ENCODE measurements at places on chromosomes 16 and 17.

GRCh38 chr17:16484445-16485175 is 7.4 kb downstream of the LRRC75A start:
- DNase-seq: no peak

GRCh38 chr17:37447641-37448040 is 41.0 kb downstream of the TADA2A start:
- no peak for DNase-seq

DNA sequence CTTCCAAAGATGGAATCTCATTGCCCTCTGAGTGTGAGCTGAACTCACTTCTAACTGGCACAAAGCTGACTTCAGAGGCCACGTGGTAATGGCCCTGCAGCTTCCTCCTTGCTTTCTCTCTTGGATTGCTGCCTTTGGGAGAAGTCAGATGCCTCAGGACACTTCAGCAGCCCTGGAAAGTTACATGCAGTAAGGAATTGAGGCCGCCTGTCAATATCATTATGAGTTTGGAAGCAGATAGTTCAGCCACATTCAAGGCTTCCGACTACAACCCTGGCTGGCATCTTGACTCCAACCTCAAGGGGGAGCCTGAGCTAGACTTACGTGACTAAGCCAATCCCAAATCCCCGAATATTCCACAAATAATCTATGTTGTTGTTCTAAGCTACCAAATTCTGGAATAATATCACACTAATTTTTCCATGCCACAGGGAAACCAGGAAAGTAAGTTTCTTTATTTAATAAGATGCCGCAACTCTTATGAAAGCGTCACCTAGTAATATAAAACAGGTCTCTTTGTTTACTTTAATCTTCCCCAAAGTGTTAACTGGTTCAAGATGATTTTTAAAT is 13.6 kb downstream of the CEP20 start:
- no peak for DNase-seq

DNA sequence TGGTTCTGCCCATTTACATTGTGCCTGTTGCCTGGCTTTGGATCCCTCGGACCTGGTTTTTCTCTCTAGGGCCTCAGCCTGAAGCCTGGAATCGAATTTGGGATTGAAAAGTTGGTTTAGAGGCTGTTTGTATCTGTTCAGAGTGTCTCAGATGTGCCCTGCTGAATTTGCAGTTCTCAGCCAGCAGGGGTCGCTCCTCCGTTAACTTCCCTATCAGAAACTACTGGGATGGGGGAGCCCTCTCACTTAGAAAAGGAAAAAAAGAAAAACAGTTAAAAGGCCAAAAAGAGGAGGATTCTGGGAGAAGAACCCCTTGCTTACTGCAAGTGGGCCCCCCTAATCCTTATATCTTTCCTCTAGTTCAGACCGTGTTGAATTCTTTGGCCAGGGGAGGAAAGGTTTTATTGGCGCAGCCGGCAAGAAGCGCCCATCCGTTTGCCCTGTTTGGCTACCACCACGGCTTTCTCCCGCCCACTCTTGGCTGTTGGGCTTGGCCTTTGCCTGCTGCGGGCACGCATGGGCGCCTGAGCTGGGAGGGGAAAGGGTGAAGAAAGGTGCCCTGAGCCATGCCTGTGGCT is 8.7 kb downstream of the FZD2 start:
- no peak for DNase-seq

DNA sequence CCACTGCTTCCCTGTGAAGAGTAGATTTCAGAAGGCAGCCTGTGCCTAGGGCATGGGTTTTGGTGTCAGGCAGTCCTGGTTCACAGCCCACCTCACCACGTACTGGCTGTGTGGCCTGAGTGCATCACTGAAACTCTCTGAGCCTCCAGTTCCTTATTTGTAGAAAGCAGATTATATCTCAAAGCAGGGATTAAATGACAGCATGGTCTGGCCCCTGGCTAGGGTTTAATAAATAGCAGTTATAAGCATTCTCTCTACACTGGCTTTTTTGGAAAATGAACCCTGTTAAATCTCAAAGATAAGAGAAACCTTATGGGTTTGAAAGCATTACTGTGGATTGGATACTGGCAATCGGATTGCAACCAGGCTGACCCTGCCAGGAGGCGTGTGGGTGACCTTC is 2.9 kb upstream of the MT1M start:
- DNase-seq: no peak

- no peak for DNase-seq
These were observed 38.0 kb downstream of the ABCA6 start for GRCh38 chr17:69103557-69104233.

DNA sequence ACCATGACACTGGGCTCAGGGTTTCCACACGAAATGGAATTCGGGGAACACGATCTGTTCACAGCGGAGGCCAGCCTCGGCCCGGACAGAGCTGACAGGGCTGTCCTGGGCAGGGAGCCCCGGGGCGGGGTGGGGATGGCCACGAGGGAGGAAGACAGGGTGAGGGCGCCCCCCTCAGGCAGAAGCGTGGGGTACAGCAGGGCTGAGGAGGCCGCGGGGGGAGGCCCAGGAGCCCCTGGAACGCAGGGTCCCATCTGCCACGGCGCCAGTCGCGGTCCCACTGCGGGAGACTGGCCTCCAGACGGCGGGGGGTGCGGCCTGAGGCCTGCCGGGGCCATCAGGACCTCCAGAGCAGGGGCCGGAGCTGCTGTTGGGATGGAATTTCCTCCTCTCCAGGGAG is 75.9 kb downstream of the LMF1 start:
- DNase-seq: no peak

DNA sequence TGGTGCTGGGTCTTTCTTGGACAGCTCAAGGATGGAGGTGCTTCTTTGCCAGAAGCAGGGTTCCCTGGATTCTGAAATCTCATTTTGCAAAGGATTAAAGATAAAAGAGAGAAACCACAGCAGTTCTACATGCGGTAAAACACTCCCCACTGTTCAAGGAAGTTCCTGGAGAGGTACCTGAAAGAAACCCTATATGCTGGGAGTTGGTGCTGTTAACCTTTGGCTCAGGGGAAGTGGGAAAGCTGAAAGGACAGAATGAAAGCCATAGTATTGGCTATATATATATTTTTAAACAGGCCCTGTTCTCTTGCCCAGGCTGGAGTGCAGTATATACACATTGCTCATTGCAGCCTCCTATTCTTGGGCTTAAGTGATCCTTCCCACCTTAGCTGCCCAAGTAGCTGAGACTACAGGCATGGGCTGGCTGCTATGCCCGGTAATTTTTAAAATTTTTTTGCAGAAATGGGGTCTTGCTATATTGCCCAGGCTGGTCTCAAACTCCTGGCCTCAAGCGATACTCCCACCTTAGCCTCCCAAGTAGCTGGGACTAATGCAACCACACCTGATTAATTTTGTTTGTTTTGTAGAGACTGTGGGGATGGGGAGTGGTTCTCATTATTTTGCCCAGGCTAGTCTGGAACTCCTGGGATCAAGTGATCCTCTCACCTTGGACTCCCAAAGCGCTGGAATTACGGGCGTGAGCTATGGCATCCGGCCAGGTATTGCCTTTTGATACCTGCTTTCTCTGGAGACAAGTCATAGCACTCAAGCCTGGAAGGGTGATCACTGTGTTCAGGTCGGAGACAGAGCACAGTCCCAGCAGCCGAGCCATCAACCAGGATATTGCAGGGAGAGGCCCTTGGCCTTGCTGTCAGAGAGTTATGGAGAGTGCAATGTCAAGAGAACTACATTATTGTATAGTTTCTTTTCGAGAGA is 55.2 kb downstream of the MSI2 start:
- DNase-seq: no peak

GRCh38 chr17:41549596-41550039 is 21.5 kb upstream of the KRT19 start:
- no peak for DNase-seq

DNA sequence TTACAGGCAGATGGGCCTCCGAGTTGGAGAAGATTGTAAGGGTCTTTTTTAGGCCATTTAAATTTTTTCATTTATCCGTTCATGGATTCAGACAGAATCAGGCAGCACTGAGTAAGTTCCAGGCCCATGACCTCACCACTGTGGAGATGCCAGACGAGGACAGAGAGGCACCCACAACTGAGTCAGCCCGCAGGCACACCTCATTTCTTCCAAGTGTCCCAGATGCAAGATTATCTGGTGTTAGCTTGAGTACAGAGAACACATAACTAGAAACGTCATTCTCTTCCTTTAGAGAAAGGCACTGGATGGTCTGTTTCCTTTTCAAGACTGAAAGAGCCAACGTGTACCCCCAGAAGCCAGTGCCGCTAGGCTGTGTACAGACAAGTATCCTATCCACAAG is 16.9 kb downstream of the CLEC16A start:
- no peak for DNase-seq

- DNase-seq: no peak
These were observed 12.6 kb upstream of the CA10 start for GRCh38 chr17:52170963-52171572.

GRCh38 chr16:12062343-12063003 is 85.9 kb downstream of the SNX29 start:
- DNase-seq: no peak

- DNase-seq: no peak
These were observed 4.1 kb downstream of the SLFN12 start for GRCh38 chr17:35428229-35428628.

- no peak for DNase-seq
These were observed 23.7 kb downstream of the ALOX15 start for GRCh38 chr17:4617590-4618351.

GRCh38 chr17:79814127-79814973 is 17.5 kb upstream of the CBX8 start:
- DNase-seq: no peak

- DNase-seq: no peak
These were observed 461.0 kb upstream of the C16orf82 start for GRCh38 chr16:26605626-26606271.

DNA sequence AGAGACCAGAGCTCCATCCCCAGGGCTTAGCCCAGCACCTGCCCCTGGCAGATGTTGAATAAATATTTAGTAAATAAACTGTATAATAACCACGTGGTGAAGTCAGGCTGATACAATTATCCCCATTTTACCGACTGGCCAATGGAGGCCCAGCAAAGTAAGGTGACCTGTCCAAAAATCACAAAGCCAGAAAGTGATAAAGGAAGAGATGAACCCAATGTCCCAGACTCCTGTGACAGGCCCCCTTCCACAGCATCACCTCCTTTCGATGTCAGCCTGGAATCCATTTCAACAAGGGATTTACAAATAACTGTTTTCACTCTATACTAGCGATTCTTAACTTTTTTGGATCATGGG is 5.5 kb downstream of the TVP23A start:
- no peak for DNase-seq

Data from activated CD4-positive, alpha-beta memory T cell treated with anti-CD3 and anti-CD28 coated beads, Interleukin-2, amount 10 ng/mL, durations not matched to agents 7 days and 5 days (primary cell).